ENCODE measurements at places on chromosomes 2 and 18.

DNA sequence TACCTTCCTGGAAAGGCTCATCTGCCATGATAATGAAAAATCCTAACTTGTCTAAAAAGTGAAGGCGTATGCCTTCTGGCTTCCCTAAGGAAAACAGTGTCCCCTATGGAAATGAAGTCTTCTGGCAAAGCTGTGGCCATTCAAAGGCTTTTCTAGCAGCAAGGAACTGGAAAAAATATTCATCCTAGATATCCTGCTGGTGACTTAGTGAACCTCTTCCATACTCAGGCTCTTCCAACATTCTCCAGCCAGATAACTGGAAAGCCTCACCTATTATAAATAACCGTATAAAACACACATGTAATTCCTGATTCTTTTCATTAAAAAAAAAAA, 84.7 kb downstream of the RBMS1 start:
- no peak for DNase-seq

- no peak for DNase-seq
Measured at GRCh38 chr2:54649191-54649590, 74.3 kb upstream of the EML6 start.

GRCh38 chr2:118386641-118387302, 298.5 kb downstream of the INSIG2 start:
- no peak for DNase-seq

DNA sequence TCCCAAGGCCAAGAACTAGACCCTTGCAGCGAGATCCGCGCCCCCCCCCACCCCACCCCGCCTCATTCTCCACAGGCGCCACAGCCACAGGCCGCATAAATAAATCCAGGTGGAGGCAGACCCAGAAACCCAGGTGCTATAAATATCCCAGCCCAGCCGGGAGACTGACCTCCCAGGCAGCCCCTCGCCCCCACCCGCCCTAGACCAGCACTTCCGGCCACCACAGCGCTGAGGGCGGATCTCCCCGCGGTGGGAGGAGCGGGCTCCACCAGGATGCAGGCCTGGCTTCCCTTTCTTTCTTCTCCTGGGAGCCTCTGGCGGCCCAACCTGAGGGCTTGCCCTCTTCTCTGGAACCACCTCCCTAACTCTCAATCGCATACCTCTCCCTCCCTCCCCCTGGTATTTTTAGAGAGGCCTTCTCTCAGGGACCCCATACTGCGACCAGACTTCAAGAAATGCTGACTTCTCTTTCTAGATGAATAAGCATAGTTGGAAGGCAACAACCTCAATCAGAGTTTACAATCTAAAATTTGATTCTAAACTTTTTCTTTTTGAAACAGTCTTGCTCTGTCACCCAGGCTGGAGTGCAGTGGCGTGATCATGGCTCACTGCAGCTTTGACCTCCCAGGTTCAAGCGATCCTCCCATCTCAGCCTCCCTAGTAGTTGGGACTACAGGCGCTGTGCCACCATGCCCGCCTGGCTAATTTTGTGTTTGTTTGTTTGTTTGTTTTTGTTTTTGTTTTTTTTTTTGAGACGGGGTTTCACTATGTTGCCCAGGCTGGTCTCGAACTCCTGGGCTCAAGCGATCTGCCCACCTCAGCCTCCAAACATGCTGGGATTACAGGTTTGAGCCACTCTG, 55.0 kb downstream of the PKDCC start:
- DNase-seq = no peak

GRCh38 chr2:221533299-221533698, 38.8 kb downstream of the EPHA4 start:
- no peak for DNase-seq

- peak; percentile 36 for DNase-seq
Measured at GRCh38 chr2:111702119-111702803, 181.7 kb downstream of the ANAPC1 start.

- no peak for DNase-seq
Measured at GRCh38 chr2:109182426-109182825, 53.4 kb downstream of the SH3RF3 start.

DNA sequence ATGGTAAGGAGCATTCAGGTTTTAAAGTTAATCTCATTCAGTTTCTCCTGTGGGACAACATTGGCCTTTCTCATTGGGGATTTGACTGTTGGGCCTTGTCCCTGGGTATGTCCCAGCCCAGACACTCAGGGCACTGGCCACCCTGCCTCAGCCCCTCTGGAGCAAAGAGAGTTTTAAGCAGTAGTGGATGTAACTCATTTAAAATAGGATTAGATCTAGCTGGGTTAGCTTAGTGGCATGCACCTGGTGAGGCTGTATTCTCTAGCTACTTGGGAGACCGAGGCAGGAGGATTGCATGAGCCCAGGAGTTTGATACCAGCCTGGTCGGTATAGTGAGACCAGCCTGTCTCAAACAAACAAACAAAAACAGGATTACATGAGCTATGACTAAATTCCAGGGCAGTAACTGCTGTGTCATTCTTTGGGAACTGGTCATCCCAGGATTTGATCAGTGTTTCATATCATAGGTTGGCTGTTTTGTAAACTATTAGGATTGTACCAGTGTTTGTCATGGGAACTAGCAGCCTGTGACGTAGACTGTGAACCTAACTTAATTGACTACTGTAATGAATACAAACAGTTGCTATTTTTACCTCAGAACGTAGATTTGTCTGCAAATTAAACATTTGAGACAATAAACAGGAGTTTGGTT, 12.5 kb downstream of the INPP4A start:
- DNase-seq = no peak

DNA sequence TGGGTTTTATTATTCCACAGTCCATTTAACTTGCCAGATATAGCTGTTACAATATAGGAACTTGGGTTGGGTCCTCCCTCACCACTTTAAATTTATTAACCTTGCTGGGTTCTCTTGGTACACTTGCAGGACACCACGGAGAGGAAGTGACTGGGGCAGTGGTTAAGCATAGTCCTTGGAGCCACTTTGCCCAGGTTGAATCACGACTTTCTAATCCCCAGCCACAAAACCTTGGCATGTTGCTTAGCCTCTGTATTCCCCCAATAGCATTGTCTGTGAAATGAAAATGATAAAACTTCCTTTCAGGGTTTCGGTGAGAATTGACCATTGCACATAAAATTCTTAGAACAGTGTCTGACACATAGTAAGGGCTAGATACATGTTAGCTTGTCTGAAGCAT, 221.2 kb downstream of the IRS1 start:
- no peak for DNase-seq

GRCh38 chr2:218829868-218830451, 1.6 kb downstream of the PRKAG3 start:
- DNase-seq = no peak

DNA sequence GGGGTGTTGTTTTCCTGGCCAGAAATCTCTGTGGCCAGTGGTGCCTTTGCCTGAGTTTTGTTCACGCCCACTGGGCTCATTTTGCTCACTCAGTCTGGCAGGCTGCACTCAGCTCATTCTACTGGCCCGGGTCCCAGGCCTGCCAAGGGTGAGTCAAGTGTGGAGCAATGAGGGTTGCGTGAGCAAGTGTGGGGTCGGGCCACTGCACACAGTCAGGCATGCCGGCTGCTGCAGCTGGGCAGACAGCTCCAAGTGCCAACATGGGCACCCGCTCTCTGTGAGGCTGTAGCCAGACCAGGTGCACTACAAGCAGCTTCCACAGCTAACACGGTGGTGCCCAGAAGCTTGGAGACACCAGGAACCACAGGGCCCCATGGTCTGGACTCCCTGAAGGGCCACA, 801.1 kb upstream of the RAB6C start:
- no peak for DNase-seq

- DNase-seq = no peak
Measured at GRCh38 chr2:61109291-61109690, 43.6 kb downstream of the SANBR start.

- DNase-seq = no peak
Measured at GRCh38 chr18:61443081-61443725, 110.0 kb downstream of the CDH20 start.

DNA sequence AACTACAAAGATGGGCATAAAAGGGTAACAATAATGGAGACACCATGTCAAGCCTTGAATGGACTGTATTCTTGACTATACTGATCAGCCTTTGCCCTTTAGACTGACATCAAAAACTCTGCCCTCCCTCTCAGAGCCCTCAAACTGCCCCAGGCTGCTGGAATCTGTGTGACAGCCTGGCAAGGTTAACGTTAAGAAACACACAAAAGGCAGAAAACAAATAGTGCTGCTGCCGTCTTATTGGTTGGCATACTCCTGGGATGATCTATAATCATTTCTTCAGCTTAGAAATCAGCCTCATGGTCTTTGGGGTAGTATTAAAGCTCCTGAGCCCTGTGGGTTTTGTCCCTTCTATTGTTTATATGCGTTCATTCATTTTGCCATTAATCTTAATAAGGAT, 338.0 kb downstream of the DCC start:
- DNase-seq = no peak

DNA sequence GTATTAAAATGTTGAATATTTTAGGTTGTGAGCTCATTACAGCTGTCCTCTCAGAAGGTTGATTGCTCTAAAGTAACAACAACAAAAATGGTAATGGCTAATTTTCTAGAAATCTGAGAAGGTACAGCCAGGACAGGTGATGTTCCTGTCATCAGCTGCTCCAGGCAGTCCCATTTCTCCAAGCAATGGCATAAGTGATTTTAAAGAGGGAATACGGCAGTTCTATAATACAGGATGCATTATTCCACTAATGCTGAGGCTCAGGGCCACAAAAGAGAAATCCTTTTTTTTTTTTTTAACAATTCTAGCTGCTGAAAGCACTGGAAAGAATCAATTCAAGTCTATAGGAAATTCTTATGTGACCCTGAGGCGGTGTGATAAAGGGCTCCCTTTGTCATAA, 199.9 kb downstream of the PMAIP1 start:
- no peak for DNase-seq

DNA sequence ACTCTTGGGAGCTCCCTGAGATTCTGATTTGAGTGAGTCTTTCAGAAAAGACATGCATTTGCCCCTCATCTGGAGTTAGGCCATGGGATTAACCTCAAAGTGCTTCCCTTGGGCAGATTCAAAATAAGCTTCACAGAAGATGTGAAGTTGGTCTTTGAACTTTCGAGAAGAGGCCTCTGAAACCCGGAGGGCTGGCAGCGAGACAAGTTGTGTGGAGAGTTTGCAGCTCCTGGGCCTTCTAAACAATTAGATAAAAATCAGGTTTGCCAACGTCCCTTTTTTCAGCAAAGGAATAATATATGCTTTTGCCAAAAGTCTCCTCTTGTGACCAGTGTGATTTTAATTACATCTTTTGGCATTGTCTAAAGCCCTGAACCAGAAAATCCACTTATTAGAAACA, 489.7 kb downstream of the SOX11 start:
- DNase-seq = no peak

DNA sequence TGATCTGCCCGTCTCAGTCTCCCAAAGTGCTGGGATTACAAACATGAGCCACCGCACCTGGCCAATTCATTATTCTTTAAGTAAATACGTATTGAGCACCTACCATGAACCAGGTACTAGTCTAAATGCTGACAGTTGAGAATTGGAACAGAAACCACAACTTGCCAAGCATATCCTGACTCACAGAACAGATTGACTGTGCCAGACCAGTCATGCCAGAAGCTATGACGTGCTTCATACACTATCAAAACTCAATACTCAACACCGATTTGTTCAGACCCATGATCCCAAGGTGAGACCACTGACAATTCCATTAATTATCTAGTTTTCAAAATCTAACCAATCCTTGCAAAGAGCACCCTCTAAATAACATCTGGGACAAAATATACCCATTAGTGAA, 148.6 kb downstream of the B3GNT2 start:
- DNase-seq = no peak

DNA sequence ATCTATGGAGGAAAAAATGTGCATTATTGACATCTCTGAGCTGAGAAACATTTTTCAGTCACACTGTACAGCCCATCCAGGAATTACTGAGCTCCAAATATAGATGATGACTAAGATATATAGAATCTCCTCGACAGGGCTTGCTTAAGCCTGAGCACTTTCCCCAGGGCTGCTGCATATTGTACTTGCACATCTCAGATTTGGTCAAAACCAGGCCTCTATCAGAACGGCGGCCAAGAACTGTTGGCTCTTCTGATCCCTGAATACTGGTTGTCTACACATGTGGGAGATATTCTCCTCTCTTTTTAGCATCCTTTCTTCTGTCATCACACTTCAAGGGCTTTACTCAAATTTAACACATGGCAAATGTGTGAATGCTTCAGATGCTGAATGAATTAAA, 201.5 kb upstream of the SLC35G4 start:
- no peak for DNase-seq
